ENCODE measurements at places on chromosomes 2 and 18. TPM values are rescaled to one million over a fixed set of nuclear protein-coding genes. Genes with fewer than 3 reads are reported as not detected.

- no peak for DNase-seq
These were observed 176.4 kb upstream of the RAB6C start for GRCh38 chr2:129803032-129803431.

The EFEMP1 gene
- total RNA-seq = 29.4 TPM

The ATP6V1B1 gene
- 0.51 TPM for total RNA-seq

The FIGN gene
- 14.8 TPM for total RNA-seq

DNA sequence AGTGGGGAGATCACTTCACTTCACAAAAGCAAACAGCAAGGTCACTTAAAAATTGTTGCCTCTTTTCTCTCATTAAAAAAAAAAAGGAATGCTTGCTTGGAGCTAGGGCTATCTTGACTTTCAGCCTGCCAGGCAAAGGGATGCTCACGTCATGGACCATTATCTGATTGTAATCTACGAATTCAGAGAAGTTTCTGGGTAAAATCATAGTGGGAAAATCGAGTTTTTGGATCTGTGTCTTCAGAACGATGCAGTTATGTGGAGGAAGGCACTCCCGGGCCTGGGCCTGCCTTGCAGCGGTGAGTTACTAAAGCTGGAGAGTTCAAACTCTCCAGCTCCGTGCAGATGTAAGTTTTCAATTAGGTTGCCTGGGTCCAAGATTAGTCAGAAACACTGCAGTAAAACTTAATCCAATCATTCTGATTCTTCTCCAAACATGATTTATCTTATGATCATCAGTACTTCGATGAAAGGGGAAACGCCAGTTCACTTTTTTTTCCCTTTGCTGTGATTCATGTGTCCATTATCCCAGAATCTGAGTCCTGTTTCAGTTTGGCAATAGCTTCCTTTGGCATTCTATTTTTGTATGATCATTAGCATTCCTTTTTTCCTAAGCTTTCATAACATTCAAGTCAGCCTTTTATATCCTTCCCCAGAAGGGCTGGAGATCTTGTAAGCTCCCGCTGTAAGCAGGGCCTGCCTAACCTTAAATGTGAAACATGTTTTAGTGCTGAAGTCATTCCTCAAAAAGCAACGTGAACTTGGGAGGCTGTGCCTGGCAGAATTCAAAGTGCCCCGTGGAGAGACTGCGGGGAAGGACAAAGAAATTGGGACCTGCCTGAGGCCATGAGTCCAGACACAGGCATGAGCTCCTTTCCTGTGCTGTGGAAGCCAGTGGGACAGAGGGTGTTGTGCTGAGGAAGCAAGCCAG lies 119.3 kb upstream of the TWIST2 start:
- no peak for DNase-seq

DNA sequence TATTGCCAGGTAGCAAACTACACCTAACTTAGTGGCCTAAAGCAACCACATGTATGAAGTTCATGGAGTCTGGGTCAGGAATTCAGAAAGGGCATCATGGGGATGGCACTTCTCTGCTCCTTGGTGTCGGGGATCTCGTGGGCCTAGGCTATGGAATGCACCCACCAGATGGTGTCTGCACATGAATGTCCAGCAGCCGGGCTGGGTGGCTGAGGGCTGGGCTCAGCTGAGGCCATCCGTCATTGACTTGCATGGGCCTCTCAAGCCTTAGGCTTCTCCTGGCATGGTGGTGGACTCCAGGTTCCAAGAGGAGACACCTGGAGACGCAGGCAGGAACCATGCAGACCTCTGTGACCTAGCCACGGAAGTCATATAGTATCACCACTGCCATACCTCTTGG lies 26.0 kb upstream of the RPL31 start:
- no peak for DNase-seq

The TTN gene
- total RNA-seq = 2,645 TPM

- no peak for DNase-seq
These were observed 9.0 kb upstream of the TET3 start for GRCh38 chr2:73975731-73976130.

GRCh38 chr2:231360401-231360800 lies 35.1 kb upstream of the B3GNT7 start:
- no peak for DNase-seq

GRCh38 chr2:134705861-134706586 lies 12.8 kb downstream of the TMEM163 start:
- DNase-seq = no peak

The MC5R gene
- total RNA-seq = not detected

DNA sequence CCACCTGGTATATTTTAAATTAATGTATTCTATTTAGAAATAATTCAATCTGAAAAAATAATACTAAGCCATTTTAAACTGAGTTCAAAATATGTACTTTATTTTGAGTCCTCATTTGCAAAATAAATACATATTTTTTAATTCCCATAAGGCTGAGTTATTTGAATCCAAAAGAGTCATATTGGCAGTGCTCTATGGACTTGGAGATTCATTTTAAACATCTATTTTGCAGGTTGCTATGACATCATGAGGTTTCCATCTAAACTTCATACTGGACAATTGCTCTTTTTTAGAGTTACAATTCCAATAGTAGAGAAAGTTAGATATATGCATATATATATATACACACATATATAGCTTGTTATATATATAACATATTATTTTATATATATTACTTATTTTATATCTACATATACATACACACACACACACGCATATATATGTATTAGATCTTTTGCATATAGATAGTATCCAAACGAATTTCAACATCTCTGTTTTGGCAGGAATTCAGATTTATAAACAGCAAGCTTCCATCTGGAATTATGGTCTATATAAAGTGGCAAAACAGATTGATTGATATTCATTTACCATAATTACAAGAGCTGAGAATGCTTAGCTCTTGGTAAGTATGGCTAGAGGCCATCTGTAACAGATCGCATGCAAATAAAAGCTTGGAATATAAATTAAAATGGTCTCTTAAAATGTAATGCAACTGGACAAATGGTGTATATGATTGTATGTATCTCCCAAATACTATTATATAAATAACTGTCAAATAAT lies 34.9 kb downstream of the NOL4 start:
- DNase-seq = no peak

The PRKRA gene
- total RNA-seq = 50.7 TPM

DNA sequence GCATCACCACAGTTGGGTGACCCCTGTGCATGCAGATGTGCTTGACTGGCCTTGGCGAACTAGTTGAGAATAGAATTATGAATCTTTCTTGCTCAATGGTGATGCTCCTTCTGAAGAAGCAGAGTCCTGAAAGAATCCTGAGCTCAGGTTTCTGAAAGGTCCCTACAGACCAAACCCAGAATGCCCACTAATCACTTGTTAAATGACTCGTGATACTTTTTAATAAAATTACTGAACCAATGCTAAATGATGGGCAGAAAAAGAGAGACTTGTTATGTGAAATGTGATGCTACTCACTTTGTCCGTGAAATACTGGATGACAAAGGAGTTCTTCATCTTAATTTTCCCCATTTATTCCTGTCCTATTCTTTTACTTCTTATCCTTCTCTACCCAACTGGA lies 263.5 kb upstream of the LRRTM1 start:
- no peak for DNase-seq

GRCh38 chr2:151056870-151057269 lies 204.8 kb downstream of the RBM43 start:
- DNase-seq = no peak

- DNase-seq = no peak
These were observed 25.6 kb upstream of the INHBB start for GRCh38 chr2:120320318-120320851.

The RNF152 gene
- total RNA-seq = 10.5 TPM

GRCh38 chr18:41992066-41992465 lies 37.0 kb downstream of the PIK3C3 start:
- no peak for DNase-seq

DNA sequence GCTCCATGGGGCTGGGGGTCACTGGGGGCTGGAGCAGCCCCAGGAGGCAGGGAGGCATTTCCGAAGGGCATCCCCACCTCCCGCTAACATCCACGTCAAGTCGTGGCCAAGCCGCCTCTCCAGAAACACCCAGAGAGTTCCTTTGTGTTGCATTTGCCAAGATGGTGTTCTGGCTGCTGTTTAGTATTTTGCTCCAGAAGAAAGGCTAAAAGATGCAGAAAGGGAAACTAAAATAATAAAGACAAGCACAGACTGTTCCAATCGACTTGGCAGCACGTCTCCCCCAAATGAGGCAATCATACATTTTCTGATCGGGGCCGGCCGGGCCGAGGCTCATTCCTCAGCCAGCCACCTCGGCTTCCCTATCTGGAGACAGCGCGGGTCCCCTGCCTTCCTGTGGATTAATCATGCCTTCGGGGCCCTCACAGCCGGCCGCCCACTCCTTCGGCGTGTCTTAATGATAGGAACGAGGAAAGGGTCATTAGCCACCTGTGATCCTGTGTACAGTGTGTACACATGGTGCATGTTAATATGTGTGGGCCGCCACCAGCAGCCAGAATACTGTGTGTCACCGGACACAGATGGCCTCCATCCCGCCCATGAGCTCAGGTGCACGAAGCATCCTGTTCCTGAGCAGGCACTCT lies 169.2 kb downstream of the KLHL29 start:
- peak; percentile 74 for DNase-seq

The CABYR gene
- 0.54 TPM for total RNA-seq

All from heart left ventricle (tissue), 16 donors.